AG04449 (cell line): ENCODE measurements at places on chromosomes 16 and 17.
A peak's percentile ranks its signal among the peaks of the same experiment; 100 is the strongest.

DNA sequence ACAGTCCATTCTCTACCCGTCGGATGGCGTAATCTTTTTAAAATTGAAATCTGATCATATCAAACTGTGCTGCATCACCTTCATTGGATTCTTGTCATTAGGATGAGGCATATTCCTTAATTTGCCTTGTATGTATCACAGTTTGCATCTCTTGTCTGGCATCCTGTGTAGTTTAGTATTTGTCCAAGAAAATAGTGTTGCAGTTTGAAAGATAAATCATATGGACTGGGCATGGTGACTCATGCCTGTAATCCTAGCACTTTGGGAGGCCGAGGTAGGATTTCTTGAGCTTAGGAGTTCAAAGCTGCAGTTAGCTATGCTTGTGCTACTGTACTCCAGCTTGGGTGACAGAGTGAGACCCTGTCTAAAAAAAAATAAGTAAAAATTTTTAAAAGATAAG, 5.8 kb upstream of the RSL1D1 start:
- DNase-seq: no peak

DNA sequence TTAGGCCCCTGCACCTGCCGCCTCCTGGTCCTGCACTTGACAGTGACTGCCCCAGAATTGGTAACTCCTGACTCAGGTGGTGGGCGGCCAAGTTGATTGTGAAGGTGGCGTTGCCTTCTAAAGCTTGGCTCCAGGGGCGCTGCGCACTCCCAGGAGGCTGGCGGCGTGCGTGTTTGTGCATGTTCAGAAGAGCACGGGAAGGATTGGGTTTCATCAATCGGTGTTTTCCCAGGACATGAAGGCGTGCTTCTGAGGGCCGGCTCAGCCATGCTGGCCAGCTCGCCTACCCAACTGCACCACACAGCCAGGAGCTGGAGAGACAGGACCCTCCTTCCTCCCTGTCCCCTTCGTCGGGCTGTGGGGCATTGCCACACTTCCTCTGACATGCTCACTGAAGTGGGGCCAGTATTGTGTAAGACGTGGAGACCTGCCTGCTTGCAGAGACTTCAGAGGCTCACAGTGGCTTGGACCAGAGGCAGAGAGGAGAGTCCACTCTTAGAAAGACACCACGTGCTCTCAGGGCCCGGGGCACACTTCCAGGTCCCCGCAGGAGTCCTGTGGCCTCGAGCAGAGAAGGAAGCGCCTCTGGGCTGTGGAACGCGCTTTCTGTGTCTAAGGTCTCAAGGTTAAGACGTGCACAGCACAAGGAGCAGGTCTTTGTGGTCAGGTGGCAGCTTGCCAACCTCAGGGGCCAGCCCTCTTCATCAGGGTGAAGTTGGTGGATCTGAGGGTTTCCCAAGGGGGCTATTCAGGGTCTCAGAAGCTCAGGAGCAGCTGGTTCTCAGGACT, 2.8 kb downstream of the RAB40C start:
- no peak for DNase-seq

DNA sequence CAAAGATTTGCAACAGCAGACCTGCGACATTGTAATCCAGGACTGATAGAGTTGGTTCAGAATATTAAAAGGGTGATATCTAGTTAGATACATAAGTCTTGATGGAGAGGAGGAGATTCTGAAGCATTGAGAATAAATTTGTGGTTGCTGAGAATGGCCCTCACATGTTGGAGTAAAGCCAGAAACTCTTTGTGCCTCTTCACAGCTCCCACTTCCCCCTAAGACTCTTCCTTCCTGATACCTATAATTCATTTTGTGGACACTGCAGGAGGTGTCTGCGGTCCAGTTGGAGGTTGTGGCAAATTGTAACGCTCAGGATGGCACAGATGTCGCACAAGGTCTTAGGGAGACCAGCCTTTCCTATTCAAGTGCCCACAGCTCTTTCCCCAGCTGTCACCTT, 17.5 kb downstream of the WWOX start:
- DNase-seq: no peak

- no peak for DNase-seq
Observed at GRCh38 chr17:6643451-6644125, 2.7 kb downstream of the TXNDC17 start.

DNA sequence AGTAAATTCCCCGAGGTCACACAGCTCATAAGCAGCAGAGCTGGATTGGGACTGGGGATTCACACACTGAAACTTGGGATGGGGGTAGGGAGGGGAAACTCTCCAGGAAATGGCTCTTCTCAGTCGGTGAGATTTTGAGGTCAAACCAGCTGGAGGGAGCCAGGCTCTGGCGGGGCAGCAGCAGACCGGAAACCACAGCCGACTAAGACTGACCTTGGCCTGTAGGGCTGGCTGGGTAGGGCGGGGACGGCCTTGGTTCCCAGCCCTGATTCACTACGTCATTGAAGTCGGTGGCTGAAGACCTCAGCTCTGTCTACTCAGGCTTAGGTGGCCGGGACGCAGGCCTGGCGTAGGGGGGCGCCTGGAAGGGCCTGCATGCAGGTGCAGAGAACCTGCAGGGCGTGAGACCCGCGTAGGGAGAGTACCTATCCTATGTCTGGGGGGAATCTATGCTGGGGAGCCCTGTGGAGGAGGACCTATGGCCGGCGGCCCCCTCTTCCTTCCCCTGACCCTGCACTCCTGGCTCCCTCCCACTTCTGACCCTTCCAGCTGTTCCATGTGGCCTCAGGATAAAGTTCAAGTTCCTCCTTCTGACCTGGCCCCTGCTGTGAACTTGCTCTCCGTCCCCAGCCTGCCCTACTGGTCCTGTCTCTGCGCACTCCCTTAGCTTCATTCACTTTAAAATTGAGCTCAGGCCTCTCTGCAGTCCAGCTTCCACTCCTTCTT, 11.9 kb upstream of the SLC4A1 start:
- peak; percentile 12 for DNase-seq
